ENCODE measurements at places on chromosomes 3 and 15.

DNA sequence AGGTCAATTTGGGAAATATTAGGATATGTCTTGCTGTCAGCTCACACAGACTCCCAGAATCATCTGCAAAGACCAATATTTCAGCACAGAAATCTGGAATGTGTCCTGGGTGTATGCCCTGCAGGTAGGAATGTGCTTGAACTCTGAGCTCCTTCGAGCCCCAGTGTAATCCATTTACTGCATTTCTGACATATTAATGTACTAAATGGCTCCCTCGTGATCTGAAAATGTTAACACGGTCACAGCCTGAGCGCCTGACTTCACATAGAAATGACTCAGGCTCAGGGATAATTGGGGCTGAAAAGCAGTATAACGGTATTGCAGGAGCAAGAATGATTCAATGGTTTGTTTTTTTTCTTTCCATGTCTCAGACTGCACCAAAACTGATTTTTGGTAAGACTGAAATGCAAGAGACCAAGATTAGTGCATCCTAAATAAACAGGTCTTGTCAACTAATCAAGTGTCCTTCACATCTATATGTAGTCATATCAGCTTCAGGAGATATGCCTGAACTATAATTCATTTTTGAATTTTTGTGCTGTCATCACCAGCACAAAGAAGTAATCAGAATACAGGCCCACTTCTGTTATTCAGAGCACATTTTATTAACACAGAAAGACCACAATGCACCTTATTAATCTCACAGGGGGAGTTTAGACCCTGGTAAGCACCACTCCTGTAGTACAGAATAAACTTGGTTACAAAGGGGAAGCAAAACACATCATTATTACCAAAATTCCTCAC, 49.8 kb downstream of the DCLK3 start:
- no peak for DNase-seq

DNA sequence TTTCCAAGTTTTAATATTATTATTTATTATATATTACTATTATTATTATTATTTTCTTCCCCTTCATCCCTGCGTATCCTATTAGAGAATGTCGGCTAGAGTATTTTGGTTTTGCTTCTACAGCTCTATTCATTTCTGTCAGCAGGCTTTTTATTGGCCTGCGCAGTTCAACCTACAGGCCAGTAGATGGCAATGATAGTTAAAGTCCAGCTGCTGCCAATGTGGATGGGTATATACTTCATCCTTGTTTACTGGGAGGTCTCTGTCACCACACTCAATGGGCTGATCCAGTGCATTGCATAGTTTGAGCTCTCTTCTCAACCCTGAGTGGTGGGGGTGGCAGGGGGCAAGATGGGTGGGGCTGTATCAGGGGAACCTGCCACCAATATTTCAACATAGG, 799.8 kb downstream of the NSUN3 start:
- DNase-seq, result no peak

GRCh38 chr3:44069276-44069675, 172.4 kb upstream of the TOPAZ1 start:
- DNase-seq, result no peak

DNA sequence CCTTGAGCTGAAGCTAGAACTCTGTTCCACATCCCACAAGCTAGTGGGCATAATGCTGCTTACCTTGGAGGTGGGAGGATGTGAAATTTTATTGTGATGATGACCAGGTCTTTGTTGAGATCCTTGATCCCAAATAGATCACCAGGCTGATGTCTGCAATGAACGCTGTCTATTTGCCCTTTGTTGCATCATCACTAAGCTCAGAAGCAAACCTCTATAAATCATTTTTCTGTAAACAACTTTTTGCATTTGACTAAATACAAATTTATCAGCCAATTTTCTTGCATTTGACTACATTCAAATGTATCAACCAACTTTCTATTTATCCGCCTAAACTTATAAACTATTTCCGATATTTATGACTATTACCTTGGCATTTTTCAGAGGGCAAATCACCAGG, 9.7 kb downstream of the CCDC80 start:
- DNase-seq, result no peak

DNA sequence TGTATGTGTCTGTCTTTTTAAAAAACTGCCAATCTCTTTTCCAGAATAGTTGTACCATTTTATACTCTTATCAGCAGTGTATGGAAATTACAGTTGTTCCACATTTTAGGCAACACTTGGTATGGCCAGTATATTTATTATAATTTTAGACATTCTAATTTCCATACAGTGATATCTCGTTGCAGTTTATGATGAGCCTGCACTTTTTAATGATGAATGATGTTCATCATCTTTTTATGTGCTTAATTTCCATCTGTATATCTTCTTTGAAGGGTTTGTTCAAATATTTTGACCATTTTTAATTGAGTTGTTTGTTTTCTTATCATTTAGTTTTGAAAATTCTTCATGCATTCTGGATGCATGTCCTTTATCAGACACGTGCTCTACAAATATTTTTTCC, 57.0 kb upstream of the UBE2E2 start:
- DNase-seq, result no peak

GRCh38 chr3:72009851-72010443, 225.0 kb upstream of the PROK2 start:
- no peak for DNase-seq

DNA sequence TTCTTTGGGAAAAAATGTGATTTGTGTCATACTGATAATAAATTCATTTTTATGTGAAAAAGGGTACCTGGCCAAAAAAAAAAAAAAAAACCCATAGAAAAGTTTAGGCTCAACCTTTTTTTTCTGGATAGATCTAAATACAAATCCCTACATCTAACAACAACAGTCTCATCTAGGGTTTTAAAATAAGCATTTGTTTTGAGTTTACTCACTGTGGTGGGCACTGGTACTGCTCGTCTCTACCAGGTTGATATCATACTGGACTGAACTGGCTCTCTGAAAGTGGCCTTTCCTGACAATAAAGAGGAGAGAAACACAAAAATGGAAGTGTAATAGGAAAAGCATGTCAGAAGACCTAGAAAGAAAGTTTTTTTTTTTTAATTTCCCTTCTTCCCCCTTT, 52.0 kb downstream of the FBXO22 start:
- DNase-seq, result no peak

DNA sequence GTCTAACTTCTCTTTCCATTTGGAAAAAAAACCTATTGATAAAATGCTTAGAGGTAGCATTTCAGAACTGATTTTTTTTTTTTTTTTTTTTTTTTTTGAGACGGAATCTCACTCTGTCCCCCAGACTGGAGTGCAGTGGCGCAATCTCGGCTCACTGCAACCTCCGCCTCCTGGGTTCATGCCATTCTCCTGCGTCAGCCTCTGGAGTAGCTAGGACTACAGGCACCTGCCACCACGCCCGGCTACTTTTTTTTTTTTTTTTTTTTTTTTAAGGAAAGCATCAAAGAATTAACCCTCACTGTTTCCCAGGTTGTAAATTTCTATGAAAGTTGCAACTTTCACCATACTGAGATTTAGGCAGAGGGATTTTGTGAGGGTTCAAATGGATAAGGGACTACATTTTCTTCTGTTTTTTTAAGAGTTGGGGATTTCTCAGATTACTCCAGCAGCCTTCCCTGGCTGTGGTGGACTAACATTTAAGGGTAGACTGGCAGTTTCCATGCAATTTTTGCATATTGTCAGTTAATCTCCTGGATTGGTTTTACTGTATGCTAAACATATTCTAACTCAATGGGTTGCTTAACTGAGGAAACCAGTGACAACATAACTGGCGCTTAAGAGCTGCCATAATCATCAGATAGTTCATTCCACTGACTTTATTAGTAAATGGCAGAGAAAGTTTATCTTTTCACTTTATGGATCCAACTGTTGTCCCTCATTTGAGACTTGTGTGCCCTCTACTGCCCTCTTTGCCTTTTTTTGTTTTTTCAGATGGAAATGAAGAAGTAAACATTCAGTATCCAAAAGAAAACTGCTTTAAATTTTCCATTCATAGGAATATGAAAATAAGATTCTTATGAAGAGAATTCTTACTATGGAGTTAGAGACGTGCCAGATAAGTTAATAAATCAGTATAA, 93.7 kb downstream of the NPTN start:
- DNase-seq, result no peak

DNA sequence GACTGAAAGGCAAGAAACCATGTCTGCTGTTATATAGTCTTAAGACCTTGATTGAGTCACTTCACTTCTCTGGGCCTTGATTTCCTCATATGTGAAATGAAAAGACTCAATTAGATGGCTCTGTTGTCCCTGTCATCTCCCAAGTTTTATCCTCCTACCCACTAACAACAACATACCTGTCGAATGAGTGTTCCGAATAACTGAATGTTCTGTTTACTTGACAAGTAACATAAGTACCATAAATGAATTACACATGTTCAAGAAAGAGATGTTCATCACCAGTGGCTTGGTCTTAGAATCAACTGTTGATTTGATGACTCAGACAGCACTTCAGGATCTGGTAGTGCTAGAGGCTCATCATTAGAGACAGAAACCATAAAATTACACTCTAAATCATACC, 311.7 kb downstream of the VPS13C start:
- DNase-seq, result no peak

GRCh38 chr15:69666921-69667811, 214.5 kb downstream of the RPLP1 start:
- DNase-seq, result no peak

DNA sequence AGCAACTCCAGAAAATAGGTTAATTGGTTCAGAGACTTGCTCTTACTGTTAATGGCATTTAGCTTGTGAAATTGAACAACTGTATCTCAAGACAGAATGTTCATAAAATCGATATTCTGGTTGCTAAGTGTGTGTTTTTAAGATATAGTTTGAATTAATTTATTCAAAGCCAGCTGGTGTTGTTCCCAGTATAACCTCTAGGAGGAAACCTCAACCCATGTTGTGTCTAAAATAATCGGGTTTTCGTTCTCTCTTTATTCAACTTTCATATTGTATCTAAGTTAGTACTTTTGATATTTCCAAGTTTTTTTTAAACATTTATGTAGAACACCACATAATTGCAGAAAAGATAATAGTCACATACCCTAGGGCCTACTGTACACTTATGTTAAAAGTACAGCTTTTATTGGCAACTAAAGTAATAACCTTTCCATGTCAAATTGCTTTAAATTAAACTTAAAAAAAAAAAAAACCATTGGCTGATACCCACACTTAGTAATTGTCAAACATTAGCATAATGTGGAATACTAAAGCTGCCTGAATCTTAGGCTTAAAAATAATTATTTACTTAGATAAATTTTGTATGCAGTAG, 90.9 kb downstream of the SAMMSON start:
- no peak for DNase-seq

DNA sequence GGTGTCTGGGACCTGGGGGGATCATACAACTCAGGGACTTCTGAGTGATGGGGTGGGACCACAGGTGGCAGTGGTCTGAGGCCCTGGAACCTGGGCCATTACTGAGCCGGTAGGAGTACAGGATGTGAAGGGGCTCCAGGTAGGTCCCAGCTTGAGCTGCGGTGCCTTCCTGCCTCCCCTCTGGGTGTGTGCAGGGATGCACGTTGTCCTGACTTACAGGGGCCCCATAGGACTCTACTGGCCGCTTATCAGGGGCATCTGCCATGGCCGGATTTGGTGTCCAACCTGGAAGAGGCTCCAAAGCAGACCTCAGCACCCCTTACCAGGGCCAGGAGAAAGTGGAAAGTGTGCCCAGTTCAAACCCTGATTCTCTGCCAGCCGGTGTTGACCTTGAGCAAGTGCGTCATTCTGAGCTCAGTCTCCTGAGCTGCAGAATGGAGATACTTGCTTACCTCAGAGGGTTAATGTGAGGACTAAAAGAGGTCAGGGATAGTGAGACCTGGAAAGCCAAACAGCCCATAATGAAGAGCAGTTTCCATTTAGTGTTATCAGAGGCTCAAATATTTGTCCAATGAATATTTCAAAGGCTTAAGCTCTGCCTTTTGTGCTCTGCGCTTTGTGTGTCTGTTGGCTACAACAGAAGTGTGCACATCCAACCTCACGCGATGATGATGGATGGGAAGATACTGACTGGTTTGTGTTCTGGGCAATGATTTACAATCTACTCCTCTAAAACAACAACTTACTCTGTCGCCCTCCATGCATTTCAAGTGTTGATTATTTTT, 35.4 kb upstream of the ESYT3 start:
- DNase-seq, result no peak

- DNase-seq, result peak; percentile 89
Observed at GRCh38 chr3:186931532-186932280, 1.4 kb downstream of the ST6GAL1 start.

- no peak for DNase-seq
Observed at GRCh38 chr15:71111950-71112349, 3.3 kb upstream of the THSD4 start.

Data from activated CD8-positive, alpha-beta memory T cell treated with anti-CD3 and anti-CD28 coated beads, Interleukin-2, amount 10 ng/mL, durations not matched to agents 7 days and 5 days (primary cell).